ENCODE measurements at places on chromosomes 7 and 10.

DNA sequence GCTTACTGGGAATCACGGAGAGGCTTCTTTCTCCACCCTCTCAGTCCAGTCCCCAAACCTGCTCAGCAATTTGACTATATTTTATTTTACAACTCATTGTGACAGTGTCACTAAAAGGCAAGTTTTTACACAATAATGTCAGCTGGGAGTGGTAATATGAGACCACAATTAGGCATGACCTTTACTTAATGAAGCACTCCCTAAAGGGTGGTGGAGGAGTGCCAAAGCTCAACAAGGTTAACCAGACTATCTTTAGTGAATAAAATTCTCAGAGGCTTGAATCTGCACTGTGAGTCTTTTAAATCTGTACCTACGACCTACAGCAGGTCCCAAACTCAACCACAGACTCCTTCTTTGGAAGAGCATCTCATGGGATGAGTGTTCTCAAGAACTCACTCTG is 215.6 kb downstream of the TAX1BP1 start:
- DNase-seq = no peak

DNA sequence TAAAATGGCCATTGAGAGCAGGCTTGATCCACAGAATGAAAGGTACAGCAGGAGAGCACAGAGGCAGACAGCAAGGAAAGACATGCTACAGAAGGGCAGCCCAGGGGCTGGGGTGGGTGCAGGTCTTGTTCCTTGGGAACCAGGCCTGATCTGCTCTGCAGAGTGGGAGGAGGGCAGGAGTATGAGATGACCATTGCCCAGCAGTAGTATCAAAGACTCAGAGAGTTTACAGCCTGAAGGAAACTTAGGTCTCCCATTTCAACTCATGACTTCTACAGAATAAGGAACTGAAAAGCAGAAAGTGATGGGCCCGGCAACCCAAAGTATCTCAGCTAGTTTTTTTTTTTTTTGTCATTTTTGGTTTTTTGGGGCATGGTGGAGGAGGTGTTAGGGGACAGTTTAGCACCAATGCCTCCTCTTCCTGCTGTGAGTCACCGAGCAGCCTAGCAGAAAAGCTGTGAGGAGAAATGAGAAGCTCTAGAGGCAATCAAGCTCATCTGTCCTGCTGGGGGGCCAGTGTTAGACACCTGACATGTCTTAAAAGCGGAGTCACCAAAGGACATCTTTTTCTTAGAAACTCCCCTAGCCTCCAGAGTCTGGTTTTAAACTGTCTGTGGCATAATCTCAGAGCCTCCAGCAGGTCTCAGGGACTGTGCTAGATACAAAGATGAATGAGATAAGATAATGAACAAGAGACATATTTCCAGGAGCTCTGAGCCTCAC is 34.3 kb upstream of the HERPUD2 start:
- DNase-seq = no peak

DNA sequence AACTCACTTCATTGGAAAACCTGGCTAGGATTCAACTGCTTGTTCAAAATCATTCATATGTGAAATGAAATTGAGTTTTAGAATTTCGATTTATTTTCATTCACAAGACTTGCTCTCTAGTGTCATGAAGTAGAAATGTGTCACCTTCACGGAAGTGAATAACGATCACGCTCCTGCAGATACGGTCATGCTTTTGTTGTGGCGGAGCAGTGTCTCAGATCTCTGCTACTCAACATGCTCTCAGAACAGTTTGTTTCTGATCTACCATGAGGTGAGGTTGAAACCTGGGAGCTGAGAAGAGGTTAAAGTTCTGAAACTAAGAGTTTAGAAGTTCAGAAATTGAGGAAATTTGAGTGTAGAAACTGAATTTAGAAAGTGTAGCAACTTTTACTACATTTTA is 13.8 kb upstream of the PITRM1 start:
- DNase-seq = no peak

DNA sequence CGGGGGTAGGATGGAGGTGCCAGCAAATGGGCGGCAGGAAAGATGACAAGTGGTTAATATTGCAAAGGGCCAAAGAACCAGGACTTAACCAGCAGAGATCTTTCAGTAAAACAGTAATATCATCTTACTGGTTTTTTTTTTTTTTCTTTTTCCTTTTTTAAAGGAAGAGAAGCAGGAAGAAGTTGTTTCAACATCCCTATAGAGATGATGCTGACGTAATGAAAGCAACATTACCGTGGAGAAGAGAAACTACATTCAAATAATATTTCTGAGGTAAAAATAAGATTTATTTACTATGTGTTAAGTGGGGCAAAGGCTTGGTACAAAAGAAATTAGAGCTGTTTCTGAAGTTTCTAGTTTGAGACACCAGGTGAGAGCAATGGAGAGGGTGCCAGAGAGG is 11.0 kb downstream of the MINDY3 start:
- DNase-seq = no peak

GRCh38 chr7:74023092-74023536 is 4.9 kb upstream of the ELN start:
- no peak for DNase-seq

- DNase-seq = no peak
These were observed 61.0 kb upstream of the SFMBT2 start for GRCh38 chr10:7471720-7472367.

- DNase-seq = no peak
These were observed 49.3 kb upstream of the PCBD1 start for GRCh38 chr10:70937661-70938060.

DNA sequence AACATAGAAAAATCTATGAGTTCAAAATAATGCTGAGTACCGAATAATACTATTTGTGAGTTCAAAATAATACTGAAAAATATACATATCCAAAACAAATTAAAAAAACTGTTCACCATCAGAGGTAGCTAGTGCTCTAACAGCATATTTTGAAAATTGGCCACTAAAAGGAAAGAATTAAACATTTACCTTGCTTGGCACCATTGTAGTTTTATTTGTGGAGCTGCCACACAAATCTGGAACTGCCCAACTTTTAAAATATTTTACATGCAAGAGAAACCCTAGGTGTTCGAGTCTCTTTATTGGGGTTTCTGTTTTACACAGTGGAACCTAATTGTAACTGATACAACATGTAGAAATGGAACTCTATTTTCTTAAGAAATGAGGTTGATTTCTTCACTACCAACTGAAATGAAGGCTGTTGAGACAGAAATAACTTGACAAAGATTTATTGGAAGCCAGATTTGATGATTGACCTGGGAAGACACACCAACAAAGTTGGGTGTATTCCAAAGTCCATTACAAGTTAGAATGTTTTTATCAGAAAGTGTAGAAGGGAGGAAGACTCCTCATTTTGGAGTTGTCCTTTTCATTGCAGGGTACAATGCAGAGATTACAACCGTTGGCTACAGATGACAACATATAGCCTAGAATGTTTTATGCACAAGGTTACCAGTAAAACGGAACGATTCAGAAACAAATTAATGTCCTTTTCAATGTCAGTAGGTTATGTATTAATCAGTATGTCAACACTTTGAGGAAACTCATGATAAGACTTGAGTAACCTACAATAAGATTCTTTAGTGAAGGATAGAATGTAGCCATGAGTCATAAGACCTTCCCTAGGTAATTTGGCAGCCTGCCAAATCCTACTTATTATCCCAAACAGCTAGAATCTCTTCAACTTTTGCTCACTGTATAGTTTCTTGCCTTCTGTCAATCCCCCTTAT is 73.8 kb upstream of the PAPSS2 start:
- DNase-seq = no peak

DNA sequence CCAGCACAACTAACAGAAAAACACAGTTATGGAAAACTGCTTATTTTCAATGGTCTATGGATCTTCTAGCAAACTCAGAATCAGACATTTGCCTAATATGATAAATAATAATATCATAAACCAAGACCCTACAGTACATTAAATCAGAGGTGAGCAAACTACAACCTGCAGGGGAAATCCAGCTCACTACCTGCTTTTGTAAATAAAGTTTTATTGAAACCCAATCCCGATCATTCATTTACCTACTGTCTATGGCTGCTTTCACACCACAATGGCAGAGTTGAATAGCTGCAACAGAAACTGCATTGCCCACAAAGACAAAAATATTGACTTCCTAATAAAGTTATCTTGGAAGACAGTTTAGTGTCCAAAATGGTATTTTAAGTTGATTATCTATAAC is 108.5 kb downstream of the ELAPOR2 start:
- no peak for DNase-seq

DNA sequence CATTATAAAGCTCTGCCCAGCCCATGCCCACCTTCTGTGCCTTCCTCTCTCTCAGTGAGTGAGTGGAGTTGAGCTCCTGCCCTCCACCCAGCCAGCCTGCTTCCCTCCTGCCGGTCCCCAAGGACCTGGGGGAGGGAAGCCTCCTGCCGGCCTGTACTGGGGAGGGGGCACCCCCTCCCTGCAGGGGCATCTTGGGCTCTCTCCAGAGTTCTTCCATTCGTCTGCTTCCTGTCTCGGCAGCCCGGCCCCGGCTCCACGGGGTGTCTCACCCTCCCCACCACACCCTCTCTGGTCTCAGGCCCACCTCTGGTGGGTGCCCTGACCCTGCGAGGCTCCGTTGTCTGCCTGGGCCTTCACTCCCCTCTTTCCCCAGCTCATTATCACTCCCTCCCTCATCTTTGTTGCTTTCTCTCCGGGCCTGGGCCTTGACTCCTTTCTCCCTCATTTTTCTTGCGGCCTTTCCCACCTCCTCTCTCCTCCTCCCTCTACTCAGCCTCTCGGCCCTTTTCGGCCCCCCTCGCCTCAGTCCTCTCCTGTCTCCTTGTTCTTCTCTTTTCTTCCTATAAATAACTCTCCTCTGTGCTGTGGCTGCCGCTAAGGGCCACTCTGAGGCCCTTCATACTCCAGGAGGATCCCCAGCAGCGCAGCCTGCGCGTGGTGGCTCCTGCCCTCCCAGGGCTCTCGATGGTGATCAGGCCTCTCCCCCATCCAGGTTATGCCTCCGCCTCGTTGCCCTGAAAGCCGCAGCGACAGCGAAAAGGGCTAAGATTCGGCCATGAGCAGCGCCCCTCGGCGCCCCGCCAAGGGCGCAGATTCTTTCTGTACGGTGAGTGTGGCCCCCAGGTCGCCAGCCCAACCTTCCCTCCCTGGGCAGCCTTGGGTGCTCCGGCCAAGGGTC is 2.1 kb downstream of the SLC4A2 start:
- no peak for DNase-seq

DNA sequence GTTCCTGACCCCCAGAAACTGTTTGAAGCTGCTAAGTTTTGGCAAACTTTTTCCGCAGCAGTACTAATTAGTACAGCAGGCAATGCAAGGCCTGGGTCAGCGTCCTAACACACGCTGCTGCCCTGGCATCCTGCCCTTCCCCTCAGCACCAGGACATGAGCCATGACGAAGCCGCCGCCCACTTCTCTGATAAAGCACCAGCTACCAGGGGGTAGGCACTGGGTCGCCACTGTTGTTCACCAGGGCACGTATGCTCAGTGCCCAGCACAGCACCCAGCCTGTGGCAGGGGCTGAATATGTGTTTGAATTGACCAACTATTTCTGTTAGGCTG is 59.5 kb downstream of the CHST15 start:
- no peak for DNase-seq

- no peak for DNase-seq
These were observed 23.4 kb upstream of the SMIM30 start for GRCh38 chr7:113141803-113142202.

DNA sequence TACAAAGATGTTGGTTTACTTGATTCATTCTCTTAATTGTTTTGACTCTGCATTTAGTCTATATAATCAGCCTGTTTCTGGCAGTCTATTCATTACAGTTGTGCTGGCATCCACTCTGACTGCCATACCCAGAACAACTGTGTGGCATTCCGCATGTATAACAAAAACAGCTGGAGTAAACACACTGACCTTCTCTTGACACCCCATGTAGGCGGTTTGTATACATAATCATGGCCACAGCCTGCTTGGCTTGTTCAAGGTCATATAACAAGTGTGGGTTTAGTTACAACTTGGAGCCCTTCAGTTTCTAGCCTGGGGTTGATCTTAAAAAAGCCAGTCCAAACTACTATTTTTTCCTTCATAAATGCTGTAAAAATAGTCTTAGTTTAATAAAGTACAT is 70.9 kb downstream of the MBL2 start:
- DNase-seq = no peak

DNA sequence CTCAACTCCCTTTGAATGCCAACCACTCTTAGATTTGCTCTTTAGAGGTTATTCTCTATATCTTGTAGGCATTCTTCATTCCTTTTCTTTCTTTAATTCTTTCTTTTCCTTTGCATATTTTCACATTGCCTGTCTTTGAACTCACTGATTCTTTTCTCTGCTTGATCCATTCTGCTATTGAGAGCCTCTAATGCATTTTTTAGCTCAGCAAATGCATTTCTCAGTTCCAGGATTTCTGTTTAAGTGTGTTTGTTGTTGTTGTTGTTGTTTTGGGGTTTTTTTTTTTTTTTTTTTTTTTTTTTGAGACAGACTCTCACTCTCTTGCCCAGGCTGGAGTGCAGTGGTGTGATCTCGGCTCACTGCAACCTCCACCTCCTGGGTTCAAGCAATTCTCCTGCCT is 71.6 kb downstream of the FBXL13 start:
- no peak for DNase-seq

DNA sequence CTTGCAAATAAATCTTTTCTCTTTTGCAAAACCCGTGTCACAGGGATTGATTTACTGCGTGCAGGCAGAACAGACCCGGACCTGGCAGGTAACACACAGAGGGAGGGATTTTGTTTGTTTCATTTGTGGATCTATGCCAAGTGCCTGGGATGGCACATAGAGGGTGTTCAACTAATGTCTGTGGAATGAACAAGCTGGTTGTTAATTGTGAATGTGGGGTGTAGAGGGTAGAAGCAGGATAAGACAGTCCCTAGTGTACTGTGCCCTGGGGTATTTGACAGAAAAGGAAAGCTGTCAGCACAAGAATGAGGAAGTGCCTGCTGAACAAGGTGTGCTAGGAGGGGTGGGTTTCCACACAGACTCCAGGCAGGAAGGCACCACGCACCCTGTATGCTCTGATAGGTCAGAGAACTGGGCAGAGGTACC is 331.8 kb downstream of the CALN1 start:
- DNase-seq = no peak

DNA sequence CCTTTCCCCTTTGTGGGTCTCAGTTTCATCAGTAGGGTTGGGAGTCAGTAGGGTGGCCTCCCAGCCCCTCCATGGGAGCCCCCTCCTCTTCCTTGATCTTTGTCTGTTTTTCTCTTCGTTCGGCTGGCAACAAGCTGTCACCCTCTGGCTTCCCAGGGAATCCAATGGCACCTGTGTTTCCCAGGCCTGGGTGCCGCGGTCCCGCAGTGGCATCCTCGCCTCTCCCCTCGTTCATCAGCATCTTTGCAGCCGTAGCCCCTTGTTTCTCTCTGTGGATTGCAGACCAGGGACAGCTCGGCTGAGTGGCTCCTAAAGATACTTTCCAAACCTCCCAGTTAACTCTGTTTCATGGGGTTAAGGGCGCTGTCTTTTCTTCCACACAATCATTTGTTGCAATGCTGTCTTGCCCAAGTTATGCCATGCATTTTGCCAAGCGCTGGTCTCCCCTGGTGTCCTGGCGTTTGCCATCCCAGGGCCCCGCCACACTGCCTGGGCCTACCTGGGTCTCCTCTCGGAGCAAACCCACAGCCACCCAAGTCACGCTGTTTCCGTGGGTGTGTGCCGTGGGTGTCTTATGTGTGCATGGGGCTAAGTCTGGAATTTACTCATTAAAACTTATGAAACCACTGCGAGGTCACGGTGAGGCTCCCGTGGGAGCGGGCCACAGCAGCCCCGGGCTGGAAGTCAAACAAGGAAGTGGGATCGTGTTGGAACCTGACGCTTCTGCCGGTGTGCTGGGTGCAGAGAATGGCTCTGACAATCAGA is 189.4 kb upstream of the SHH start:
- DNase-seq = no peak

All from activated CD4-positive, CD25-positive, alpha-beta regulatory T cell treated with anti-CD3 and anti-CD28 coated beads, Interleukin-2, amount 50 U/mL, for 72 hours (primary cell).